ENCODE measurements at places on chromosomes 4 and X. TPM values are rescaled to one million over a fixed set of nuclear protein-coding genes. Genes with fewer than 3 reads are reported as not detected.

Gene F11
- 0.86 TPM for total RNA-seq

Gene CXCL13
- total RNA-seq = 0.51 TPM

Gene ZNF827
- total RNA-seq = 23.8 TPM

Gene PNMA6A
- 0.31 TPM for total RNA-seq

Gene MBNL3
- 18.9 TPM for total RNA-seq

Gene PLP1
- not detected for total RNA-seq

All from Calu3 (cell line).